ENCODE measurements at places on chromosomes 11 and 22. TPM values are rescaled to one million over a fixed set of nuclear protein-coding genes. Genes with fewer than 3 reads are reported as not detected.

The ZBTB16 gene
- not detected for total RNA-seq

The OR52H1 gene
- total RNA-seq: not detected

The OR52A1 gene
- not detected for total RNA-seq

The PDHX gene
- total RNA-seq: 34.9 TPM

The BIRC3 gene
- 32.2 TPM for total RNA-seq

The APOL4 gene
- total RNA-seq: not detected

The ADM2 gene
- 0.55 TPM for total RNA-seq

The FBXO7 gene
- 78.8 TPM for total RNA-seq

The TMPRSS13 gene
- total RNA-seq: not detected

The MS4A18 gene
- total RNA-seq: not detected

The POTEH gene
- not detected for total RNA-seq

The ADORA2A gene
- 1.4 TPM for total RNA-seq

The PAX6 gene
- total RNA-seq: 0.90 TPM

The DDIAS gene
- total RNA-seq: 7.6 TPM

The DEFB131B gene
- not detected for total RNA-seq

The OR56A3 gene
- total RNA-seq: not detected

The SLC22A6 gene
- not detected for total RNA-seq

The UPB1 gene
- total RNA-seq: not detected

All from A549 treated with RU486 at 1 μM for 4 hours (cell line).